ENCODE measurements at places on chromosomes 3 and 15.

- no peak for DNase-seq
Observed at GRCh38 chr3:49813497-49814174, at the start of gene UBA7. Gene UBA7, minus strand, starts transcription at chr3:49813953. Its CDS starts 166 bp downstream, at chr3:49813787.

GRCh38 chr15:58330741-58331559, 100.8 kb upstream of the LIPC start:
- no peak for DNase-seq

DNA sequence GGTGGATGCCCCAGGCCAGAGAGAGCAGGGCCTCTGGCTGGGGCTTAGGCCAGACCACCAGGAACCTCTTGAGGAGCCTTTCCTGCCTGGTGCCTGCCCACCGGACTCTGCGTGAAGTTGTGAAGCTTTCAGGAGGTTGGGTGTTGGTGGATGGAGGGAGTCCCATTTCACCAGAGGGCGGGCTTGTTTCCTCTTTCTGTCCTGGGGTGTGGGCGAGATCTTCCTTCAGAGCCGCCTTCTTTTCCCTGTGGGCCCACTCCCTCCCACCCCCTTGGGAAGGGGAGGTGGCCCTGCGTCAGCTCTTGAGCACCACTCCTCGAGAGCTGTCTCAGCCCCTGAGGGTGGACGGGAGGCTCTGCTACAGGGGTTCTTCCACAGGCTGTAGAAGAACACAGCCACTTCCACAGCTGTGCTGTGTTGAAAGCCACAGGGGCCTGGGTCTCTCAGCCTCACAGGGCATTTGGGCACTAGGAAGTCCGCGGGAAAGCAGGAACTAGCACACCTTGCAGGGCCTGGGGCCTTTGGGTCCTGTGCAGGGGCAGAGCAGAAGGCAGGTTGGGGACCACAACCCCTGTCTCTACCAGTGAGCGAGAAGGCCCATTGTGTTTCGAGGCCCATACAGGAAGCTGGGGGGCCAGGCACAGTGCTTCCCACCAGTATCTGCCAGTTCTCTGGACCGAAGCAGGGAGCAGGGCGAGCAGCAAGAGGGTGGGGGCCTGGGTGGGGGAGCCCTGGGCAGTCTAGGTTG, 2.1 kb downstream of the AMIGO3 start:
- DNase-seq: no peak

DNA sequence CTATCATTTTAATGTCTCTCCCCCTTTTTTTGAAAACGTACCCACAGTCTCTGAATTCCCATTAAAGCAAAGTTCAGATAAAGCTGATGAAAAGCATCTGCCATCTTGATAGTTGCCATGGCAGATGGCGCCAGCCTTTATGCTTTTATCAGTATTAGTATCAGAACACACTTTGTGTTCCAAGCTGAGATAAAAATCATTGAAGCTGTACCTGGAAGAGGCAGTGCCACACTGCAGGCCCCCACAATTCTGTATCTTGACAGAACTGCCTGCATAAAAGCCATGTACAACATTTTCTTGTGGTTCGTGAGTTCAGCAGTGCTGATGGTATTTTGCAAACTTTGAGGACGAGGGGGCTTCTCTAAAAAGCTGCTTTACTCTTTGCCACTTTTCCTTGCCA, 311.7 kb downstream of the SATB1 start:
- DNase-seq: no peak

GRCh38 chr3:134064081-134064480, 34.4 kb upstream of the SLCO2A1 start:
- DNase-seq: no peak

GRCh38 chr15:39411102-39411989, 169.5 kb upstream of the THBS1 start:
- no peak for DNase-seq

DNA sequence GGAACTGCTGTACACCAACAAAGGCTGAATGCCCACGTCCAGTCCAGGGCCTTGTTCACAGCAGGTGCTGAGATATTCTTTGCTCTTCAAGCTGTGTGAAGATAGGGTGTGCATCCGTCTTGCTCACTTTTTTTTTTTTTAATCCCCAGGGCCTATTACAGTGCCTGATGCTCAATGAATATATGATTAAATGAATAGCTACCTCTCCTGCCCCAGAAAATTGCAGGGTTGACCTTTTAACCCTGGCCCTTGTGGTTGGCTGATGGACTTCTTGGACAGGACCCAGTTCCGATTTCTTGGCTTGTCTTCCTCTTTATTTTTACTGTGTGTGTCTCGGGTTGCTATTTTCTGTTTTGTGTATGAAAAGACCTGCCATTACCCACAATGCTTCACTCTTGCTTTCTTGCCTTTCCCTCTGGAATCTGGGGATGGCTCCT, 2.9 kb upstream of the FYTTD1 start:
- DNase-seq: no peak

DNA sequence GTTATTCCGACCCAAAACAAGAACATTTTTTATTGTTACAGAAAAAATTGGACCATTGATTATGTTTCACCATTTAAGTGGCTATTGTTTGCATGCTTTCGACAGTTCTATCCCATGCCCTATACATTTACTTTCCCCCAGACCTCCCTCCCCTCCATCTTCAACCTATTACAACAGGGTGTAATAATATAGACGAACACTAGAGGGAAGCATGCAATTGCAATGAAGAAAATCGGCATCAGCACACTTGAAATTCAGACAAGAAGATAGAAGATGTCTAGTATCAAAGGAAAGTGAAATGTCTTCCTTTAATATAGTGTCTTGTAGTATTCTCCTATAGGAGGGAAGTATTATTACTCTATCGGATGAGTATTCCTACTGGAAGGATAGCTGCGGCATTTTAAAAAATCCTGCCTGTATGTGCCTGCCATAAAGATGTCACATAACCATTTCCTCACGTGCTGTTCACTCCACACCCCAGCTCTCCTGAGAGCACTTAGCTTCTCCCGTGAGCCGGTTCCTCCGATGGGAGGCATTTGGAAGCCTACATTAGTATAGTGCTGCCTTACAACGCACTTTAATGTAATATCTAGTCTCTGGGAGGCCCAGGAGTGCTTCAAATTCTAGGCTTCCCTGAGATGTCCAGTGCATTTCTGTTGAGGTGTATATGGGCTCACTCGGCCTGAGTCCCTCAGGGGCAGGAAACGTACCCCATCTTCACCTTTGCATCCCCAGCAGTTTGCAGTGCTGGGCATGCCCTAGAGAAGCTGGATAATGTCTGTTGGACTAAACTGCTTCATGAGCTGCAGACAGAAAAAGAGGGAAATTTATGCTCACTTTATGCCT, 17.8 kb upstream of the ERICH6 start:
- peak; percentile 17 for DNase-seq

- DNase-seq: no peak
Observed at GRCh38 chr3:29514170-29514569, 233.3 kb downstream of the RBMS3 start.

DNA sequence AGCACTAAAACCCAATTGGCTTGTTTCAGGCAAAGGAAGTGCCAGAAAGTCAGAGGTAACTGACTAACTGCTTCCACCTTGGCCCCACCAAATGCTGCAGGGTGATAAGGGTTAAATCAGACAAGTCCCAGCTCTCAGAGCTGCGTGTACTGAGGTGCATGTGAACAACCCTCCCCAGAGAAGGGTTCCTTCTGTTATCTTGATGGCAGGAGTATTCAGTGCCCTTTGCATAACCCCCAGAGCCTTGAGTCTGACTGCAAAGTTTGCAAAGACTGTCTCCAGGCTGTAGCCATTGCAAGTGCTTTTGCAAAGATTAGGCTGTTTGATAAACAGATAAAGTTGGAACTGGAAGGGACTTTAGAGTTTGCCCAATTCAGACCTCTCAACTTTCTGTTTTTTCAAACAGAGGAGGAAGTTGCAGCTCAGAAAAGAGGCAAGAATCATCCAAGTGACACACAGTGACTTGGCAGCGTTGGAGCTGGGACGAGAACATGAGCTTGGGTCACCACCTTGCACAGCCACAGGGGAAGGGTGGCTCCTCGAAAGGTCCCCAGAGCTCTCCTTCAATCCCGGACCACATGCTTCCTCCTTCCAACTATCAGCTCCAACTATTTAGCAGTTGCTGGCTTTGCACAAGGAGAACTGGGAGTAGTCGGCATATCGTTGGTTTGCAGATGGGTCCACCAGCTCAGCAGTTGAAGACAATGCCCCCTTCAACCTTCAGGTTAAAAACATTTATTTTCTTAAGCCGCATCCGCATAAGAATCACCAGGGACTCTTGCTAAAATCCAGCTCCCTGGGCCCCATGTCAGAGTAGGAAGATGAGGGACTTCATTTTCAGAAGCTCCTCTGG, 224.8 kb upstream of the HES1 start:
- DNase-seq: no peak

- DNase-seq: no peak
Observed at GRCh38 chr3:127073941-127074820, 91.3 kb downstream of the PLXNA1 start.

DNA sequence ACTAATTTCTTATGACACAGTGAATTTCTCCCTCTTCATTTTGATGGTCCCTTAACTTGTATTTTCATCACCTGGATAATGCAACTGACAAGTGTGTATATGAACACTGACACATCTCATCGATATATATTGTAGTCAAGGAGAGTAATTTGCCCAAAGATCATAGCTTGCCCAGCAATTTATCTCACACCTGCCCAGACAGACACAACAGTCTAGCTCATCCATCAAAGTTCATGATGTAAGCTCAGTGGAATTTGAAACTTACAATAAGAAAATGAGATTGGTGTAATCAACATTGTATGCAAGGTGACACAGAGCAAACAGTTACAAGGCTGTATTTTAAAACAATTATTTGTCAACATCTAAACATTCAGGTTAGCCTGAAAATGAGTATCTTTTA, 805.8 kb downstream of the NAALADL2 start:
- DNase-seq: no peak

DNA sequence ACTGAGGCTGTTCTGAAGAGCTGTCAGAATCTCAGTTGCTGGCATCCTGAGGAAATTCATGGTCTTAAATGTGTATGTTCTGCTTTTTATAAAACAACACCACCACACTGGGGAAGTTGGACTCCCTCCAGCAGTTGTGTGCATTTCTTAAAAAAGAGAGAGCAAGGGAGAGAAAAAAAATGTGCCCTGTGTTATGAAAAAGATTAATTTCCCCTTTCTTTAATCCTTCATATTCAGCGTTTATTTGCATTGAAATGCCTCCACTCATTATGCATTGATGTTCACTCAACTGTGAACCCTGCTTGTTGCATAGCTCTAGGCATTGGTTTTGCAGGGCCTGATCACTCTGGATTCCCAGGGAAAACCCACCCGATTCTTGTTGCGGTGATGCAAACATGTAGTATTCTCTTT, 4.4 kb upstream of the ZNF609 start:
- DNase-seq: no peak

Data from nephron progenitor cell (in vitro differentiated cells).